Left ventricle myocardium superior (tissue), 1 donor: ENCODE measurements at places on chromosomes 12 and 14. TPM values are rescaled to one million over a fixed set of nuclear protein-coding genes. Genes with fewer than 3 reads are reported as not detected.
A peak's percentile ranks its signal among the peaks of the same experiment; 100 is the strongest.

DNA sequence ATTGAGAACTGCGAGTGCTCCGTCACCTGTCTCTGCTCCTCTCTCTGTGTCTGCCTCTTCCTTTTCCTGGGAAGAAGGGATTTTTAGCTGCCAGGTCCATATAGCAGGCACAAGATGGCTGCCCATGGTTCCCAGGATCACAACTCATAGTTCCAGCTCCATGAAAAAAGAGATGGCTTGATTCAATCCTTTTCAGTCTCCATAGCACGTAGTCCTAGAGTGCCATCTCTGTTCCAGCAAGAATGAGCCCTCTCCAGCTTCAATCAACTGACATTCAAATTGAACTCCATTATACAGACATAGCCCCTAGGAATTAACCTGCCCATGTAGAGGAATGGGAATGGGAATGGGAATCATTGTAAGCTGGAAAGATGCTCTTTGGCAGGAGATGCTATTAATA, 34.7 kb upstream of the RTRAF start:
- no peak for DNase-seq

DNA sequence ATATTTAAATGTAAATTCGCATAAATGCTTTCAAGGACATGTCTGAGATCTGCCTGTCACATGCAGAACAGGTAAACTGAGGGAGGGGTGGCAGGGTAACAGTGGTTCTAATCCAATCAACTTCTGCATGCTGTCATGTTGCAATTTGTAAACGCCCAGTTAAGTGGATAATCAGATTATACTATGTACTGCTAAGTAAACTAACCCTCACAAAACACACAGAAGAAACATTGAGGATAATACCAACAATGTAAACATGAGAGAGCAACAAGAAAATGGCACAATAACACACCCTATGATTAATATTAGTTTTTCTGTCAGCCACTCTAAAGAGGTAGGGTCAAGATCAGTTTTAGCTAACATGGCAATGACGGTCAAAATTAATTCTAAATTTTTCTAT, 123.7 kb downstream of the KIF21A start:
- no peak for DNase-seq

- no peak for DNase-seq
Measured at GRCh38 chr12:10551375-10551774, 45.7 kb downstream of the EIF2S3B start.

DNA sequence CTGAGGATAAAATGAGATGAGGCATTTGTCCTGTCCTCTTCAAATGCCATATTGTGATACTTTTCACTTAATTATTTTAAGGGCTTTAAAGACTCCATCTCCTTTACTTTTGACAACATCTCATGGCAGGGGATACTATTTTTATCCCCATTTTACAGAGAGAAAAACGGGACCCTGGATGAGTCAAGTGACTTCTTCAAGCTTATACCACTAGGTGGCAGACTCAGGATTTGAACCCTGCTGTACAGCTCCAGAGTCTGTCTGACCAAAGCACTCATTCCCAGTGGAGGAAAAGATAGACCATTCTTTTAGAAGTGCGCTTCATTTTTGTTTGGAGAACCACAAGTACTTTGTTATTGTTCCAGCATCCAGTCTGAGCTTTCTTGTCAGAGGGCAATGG, 1.7 kb upstream of the SMOC1 start:
- no peak for DNase-seq

DNA sequence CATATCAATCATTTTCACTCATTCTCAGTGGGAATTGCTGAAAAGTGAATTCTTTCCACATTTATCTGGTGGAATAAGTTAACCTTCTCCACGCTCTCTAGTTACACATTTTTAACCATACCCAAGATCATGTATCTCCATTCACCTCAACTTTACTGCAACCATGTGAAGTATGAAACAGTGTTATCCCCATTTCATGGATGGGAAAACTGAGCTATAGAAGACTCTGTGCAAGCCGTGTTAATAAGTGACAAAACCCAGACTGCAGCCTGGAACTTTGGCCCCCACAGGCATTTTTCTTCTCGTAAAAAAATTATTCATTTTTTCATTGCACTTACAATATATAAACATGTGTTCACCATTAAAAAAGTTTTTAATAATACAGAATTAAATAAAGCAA, 82.4 kb upstream of the CCND2 start:
- no peak for DNase-seq

DNA sequence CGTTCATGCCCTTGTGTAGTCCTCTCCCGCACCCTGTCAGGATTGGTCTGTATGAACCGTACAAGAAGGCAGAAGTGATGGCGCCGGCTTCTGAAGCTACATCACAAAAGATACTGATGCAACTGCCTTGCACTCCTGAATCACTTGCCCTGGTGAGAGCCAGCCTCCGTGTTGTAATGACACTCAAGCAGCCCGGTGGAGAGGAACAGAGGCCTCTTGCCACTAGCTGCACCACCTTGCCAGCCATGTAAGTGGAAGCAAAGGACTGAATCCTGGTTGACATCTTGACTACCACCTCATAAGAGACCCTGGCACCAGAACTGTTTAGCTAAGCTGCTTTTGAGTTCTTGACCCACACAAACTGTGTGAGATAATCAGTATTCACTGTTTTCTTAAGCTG, 266.0 kb downstream of the ERC1 start:
- DNase-seq, result no peak

- no peak for DNase-seq
Measured at GRCh38 chr12:12442548-12443071, 85.7 kb downstream of the BORCS5 start.

DNA sequence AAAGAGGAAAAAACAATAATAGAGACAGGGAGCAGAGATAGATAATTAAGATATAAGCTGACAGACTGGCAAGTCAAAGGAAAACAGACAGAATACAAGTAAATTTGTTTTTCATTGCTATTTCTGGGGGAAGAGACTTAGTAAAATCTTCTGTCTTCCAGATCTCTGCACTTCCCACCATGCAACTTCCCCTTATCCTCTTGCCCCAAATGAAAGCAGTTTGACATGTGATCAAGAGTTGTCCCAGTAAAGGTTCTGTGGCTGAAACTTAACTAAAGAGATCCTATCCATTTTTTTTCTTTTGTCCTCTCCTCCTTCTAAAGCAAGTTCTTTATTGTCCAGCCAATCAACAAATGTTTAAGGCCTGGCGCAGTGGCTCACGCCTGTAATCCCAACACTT, 1.5 kb upstream of the MLF2 start:
- DNase-seq, result no peak

- no peak for DNase-seq
Measured at GRCh38 chr12:122116707-122117535, 38.4 kb downstream of the MLXIP start.

DNA sequence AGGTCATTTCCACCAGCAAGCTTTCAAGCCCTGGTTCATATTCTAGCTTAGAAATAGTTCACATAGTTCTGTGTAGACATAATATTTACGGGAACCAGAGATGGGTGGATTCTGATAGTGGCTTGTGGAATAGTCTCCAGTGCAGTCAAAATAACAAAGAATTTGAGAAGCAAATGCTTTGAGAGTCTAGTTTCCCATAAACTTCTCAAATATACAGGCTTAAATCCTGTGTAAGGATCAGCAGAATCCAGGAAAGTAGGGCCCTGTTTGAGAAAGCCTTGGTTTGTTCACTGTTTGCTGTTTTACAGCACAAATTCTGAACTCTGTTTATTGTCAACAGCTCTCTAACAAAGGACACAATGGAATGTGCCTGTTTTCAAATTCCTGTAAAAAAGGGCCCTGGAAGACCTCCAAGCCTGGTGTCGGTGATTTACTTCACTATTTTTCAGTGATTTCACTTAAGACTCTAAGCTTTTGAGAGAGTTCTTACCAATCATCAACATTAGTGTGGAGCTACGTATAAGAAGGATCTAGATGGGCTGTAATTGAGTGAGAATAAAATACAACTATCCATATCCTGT, 11.4 kb upstream of the FOS start:
- DNase-seq, result no peak

DNA sequence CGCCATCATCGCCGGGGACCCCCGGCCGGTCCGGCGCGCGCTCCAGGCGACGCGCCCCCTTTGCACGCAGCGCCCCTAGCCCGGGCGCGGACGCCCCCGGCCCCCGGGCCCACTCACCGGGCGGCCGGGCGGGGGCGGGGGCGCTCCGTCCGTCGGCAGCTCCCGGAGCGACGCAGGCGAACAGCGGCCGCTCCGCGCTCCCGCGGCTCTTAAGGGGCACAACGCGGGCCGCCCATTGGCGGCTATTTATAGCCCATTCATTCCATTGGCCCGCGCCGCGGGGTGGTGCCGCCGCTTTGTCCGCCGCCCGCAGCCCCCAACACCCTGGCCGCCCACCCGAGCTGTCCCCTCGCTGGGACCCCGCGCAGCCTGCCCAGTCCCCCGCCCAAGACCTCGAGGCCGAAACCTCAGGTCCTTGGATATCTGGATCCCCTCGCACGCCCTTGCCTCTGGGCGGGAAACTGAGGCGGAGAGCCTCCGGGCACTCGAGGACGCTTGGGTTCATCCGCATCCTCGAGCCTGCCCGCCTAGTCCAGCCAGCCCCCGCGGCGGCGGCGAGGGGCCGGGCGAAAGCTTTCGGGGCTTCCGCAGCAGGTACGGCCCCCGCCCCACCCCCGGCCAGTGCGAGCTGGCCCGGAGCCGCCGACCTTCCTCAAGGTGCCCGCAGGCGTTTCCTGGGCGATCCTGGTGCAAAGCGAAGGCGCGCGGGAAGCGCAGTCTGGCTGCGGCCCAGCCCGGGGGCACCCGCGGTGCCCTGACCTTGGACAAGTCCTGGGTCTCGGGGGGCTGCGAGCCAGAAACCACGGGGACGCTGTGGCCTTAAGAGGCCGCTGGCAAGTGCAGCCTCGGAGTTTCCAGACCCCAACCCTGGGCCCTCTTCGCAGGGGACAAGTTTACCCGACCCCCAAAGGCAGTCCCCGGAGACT, at the start of gene CKB:
Gene CKB, minus strand, starts transcription at position 182 of the 926 bp plus-strand sequence. CDS start 337 bp downstream, outside the sequence.
- peak; percentile 89 for DNase-seq

- DNase-seq, result no peak
Measured at GRCh38 chr12:102379346-102380162, 100.8 kb downstream of the IGF1 start.

GRCh38 chr12:62789851-62790250, 145.1 kb downstream of the PPM1H start:
- DNase-seq, result no peak

DNA sequence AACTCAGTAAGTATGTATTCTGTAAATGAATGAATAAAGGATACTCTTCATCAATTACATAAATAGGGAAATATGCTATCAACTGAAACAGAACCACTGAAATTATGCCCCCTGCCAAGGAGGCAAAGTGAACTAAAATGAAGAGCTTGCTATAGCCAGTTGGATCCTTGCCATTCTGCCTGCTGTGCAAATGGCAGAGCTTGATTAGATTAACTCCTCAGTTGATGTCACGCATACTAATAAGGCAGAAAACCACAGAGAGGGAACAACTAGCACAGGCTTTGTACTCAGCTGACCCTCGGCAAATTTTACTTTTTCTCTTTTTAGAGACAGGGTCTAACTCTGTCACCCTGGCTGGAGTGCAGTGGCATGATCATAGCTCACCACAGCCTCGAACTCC, 36.7 kb upstream of the FERMT2 start:
- no peak for DNase-seq

- no peak for DNase-seq
Measured at GRCh38 chr12:1099158-1099557, 108.1 kb downstream of the ERC1 start.

GRCh38 chr14:24051176-24051788, 527 bp upstream of the CARMIL3 start:
- DNase-seq, result no peak

DNA sequence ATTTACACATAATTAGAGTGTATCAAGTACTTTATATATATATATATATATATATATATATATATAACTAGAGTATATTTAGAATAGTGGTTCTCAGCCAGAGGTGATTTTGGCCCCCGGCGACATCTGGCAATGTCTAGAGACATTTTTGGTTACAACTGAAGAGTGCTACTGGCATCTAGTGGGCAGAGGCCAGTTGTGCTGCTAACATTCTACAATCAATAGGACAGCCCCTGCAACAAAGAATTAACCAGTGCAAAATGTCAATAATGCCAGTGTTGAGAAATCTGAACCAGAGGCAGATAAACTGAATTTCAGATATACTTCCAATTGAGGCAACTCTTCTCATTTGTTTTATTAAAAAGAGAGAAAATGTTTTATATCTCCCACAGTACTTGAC, 8.9 kb downstream of the GTF2A1 start:
- DNase-seq, result peak; percentile 61

- DNase-seq, result no peak
Measured at GRCh38 chr14:59249029-59249428, 60.6 kb downstream of the DAAM1 start.

DNA sequence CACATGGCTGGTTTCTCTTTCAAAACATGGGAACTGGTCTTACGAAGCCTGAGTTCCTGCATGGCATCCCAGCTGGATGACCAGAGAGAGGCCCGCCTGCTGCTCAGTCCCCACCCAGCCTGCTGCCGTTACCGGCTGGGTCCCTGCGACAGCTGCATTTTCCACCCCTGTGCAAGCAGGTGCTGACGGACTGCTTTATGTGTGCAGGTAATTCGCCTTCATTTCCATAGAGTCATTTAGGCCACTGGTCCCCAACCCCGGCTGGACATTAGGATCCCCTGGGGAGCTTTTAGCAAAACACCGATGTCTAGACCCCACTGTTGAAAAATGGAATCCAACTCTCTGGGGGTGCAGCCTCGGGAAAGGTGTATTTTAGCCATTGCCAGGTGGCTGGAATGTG, 51.9 kb downstream of the RBM19 start:
- no peak for DNase-seq

DNA sequence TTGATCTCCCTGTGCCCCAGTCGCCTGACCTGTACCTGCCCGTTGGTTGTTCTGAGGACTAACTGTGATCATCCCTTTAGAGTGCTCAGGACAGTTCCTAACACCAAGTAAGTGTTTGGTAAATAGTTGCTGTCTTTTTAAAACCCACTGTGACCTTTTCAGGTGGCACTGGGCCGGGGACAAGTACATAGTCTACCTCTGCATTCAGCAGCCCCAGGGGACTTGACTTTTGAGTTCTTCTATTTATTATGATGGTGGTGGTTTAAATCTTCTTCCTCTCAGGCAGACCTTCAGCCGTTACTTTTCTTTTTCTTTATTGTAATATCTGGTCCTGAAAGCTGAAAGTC, 38.8 kb downstream of the EVL start:
- no peak for DNase-seq

The TOX4 gene
- total RNA-seq, result 93.4 TPM

The DPPA3 gene
- not detected for total RNA-seq

The OR4M1 gene
- total RNA-seq, result not detected

The CELA1 gene
- not detected for total RNA-seq

The OTUB2 gene
- total RNA-seq, result 0.52 TPM

The EFS gene
- 3.3 TPM for total RNA-seq

The DBX2 gene
- total RNA-seq, result 0.07 TPM
